Hippocampal formation (tissue), 2 donors: ENCODE measurements at places on chromosomes 2 and 18.
A peak's percentile ranks its signal among the peaks of the same experiment; 100 is the strongest.

GRCh38 chr2:237075749-237076599 is 9.7 kb upstream of the COPS8 start:
- no peak for DNase-seq

GRCh38 chr18:56196495-56197225 is 441.7 kb downstream of the TXNL1 start:
- no peak for DNase-seq

GRCh38 chr2:149146876-149147275 is 108.4 kb downstream of the LYPD6B start:
- DNase-seq, result no peak

- no peak for DNase-seq
These were observed 11.6 kb downstream of the RAMP1 start for GRCh38 chr2:237870754-237871651.

GRCh38 chr2:159034713-159035112 is 66.3 kb downstream of the TANC1 start:
- DNase-seq, result peak; percentile 28

DNA sequence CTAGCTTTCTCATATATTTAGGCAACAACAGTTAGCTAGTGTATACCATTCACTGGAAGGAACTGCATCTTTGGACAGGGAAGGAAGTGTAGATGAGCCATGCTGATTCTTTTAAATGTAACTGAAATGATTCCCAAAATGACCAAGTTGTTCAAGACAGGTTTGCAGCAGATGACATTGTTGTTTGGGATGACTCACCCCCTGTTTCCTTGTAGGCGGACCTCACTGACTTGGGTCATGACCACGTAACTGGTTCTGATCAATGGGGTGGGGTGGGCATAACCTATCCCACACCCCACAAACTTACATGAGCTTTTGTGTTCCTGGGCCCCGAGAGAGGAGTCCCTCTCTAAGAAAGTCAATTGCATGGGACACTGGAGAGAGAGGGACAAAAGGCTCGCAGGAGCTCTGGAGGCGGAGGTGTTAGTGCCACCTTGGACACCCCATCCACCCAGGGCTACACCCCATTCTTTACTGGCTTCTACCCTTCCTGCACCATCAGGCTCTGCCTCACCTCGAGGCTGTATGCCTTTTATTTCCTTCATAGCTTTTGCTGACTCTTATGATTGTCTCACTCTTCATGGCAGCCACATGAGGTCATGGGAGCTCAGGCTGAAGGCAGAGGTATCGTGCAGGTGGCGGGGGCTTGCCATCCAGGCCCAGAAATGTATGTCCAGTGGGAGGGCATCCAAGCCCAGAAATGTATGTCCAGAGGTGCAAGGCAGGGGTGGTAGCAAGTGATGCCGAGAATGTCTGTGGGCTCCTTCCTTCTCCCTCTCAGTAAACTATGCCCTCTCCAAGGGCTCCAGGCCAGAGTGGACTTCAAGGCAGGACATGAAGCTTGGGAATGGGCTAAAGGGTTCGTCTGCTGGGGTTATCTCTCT is 108.0 kb downstream of the TWIST2 start:
- DNase-seq, result no peak

DNA sequence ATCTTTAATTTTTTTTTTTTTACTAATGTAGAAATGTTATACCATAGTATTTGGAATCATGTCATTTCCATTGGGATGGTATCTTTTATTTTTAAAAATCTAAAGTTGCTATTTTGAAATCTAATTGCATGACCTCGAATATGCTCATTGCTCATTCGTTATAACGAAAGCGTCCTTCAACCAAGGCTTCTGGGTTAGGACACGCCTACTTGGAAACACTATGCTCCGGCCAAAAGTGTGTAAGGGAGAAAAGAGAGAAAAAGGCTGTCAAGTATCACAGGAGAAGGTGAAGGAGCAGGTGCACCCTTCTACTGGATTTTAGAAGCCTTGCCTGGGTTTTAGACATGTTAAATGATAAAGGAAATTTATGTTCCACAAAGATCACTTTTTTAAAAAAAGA is 465.9 kb upstream of the ID2 start:
- DNase-seq, result no peak

GRCh38 chr2:216392945-216393840 is 19.1 kb upstream of the SMARCAL1 start:
- DNase-seq, result no peak

DNA sequence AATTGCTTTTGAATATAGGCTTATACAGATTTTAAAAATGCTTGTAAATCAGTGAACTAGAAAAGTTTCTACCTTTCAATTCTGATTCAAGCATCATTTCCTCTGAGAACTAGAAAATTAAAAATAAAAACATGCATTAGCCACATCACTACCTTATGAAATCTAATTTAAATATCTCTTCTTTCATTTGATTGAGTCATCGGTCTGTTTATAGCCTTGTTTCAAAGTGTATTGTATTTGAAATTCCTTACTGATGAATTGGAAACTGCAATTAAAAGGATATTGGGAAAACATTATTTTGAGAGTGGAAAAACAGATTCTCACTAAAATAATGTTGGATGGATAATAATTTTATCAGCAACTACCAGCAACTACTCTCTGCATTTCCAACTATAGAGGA is 717.7 kb upstream of the FAM98A start:
- DNase-seq, result no peak

DNA sequence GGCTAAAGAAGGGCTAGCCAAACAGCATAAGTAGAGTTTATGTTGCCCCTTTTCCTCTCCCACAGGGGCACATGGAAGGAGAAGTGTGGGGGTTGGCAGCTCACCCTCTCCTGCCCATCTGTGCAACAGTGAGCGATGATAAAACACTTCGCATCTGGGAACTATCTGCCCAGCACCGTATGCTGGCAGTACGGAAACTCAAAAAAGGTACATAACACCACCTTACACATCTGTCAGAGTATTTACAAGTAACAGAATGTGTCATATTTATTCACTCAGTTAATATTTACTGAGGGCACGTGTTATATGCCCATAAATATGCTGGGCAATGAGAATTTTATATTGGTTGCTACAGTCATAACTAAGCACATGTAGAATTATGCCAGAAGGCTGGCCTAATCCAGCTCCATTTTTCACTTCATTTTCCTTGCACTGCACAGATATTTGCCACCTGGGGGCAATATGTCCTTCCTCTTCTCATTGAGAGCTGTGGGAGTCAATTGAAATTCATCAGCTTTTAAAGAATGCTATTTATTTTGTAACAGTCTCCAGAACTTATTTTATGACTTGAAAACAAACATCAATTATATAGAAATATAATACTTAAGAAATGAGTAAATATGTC is 150.6 kb downstream of the RTN4 start:
- DNase-seq, result no peak

- no peak for DNase-seq
These were observed 132.0 kb downstream of the SNTG2 start for GRCh38 chr2:1082456-1083205.

DNA sequence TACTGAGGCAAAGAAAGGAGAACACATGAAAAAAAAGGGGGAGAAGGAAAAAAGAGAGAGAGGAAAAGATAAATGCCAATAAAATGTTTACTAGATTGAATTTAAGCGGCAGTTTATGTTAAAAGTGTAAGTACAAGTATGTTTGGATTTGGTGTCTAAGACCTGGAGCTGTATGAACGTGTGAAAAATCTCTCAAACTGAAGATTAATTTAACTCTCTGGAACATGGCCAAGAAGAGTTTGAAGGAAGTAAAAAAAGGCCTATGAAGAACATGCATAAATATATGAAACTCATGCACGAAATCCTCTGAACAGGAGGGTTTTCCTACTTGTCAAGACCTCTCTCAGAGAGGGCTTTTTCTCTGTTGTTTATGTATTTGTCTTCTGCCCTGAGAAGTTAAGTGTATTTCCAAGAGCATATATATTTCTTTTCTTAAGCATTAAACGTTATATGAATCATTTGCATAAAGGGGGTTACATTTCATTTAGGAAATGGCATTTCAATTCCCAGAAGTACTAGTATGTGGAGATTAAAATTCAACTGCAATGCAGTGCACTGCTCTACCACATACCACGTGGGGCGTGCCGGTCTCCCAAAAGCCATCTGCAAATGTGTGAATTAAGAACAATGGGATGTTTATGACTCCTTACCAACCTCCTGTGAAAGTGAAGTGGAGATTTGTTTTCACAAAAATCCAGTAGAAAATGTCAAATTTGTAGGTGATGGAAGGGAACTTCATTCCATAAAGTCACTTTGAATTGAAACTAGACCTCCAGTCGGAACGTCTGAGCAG is 281.1 kb upstream of the TRIB2 start:
- DNase-seq, result no peak

GRCh38 chr2:2881499-2881898 is 496.1 kb downstream of the EIPR1 start:
- DNase-seq, result no peak

DNA sequence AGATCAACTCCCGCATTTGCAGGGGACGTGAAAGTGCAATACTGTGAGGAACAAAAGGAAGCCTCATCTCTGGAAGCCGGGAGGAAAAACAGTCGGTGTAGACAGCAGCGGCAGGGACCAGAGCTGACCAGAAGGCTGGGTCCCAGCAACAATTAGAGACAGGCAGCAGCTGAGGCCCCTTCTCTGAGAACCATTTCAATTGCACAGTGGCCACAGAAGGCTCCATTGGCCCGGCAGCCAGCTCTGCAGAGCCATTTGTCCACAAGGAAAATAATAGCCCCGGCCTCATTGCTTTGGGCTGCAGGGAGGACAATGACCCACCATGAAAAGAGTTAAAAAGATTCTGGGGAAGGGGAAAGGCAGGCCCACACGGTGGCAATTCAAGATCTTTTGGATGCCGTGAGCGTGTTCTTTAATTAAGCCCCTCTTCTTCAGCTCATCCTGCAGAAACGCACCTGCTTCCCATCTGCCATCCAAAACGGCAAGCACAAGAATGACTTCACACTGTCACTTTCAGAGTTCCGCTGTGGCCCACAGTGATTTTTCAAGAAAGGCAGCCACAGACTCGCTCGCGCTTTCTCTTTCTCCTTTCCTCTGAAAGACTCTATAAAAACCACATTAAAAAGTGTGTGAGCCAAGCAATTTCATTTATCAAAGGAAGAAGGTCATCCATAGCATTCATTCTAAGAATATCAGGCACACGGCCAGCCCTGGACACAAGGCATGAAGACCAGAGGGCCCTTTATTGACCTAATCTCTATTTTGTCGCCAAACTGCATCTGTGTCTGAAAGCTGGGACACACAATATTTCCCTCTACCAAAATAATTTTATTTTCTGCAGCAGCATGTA is 293.6 kb downstream of the SOX11 start:
- no peak for DNase-seq

GRCh38 chr18:48569139-48569914 is 30.5 kb downstream of the CTIF start:
- DNase-seq, result no peak

DNA sequence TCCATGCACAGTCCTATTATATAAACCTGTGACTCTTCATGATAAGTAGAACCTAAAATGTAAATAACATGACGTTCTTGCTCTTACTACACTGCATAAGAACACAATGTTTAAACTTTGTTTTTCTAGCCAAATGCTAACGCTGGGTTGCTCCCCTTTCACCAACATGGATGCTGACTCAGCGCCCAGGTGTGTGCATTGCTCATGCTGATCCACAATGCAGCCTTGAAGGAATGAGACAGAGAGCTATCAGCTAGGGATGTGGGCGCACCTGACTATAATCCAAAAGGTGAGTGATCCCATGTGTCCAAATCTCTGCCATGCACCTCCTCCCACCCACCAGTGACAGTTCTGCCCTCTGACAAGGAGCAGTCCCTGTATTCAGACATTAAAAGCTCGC is 235.0 kb downstream of the IRS1 start:
- no peak for DNase-seq

DNA sequence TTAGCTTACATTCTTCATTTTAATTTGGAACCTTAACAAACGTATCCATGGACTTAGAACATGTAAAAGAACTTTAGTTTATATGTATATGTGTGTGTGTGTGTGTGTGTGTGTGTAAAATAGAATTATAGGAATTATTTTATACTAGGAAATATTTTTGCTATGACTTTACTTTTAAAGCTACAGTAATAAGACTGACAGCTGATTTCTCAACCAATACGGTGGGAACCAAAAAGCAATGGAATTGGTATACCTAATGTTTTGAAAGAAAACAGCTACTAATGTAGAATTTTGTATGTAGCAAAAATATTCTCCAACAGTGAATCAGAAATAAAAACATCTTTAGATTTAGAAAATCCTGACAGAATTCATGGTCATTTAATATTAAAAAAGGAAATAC is 146.5 kb upstream of the ARL4C start:
- DNase-seq, result no peak

DNA sequence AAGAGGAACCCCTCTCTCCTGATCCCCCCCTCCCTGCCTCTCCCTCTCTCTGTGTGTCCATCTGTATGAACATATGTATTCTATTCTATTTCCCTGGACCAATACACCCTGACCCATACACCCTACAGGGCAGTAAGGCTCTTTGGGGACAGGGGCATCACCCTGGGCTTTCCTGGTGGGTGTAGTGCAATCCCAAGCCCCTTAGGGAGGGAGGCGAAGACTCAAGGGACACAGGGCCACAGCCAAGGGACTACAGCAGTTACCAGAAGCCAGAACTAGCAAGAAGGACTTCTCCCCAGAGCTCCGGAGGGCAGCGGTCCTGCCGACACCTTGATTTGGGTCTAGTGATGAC is 214.2 kb upstream of the RAB6C start:
- no peak for DNase-seq

GRCh38 chr2:199535445-199536177 is 77.9 kb upstream of the SATB2 start:
- no peak for DNase-seq

DNA sequence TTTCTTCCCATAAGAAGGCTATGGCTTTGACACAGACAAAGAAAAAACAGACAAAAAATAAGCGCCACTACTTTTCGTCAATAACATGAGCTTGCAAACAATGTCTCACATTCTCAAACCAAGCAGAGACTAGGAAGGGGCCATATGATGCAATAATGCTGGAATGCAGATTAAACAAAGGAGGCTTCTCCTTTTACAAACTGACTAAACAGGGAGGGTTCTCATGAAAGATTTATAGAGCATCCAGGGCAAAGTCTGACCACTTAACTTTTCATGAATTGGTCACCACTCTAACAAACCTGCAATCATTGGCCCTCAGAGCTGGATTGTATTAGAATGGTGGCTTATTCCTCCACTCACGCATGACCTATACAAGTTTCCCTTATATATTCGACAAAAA is 663.3 kb upstream of the CHAC2 start:
- no peak for DNase-seq

- no peak for DNase-seq
These were observed 12.2 kb downstream of the KCNF1 start for GRCh38 chr2:10923965-10924364.

- DNase-seq, result no peak
These were observed 1432.2 kb upstream of the ACVR2A start for GRCh38 chr2:146412625-146413024.
